Neural progenitor cell (in vitro differentiated cells): ENCODE measurements at places on chromosomes 7 and 10. TPM values are rescaled to one million over a fixed set of nuclear protein-coding genes. Genes with fewer than 3 reads are reported as not detected.

GRCh38 chr7:47952224-47952623 is 4.0 kb upstream of the PKD1L1 start:
- H3K36me3 ChIP-seq: peaks cover 5% of the 10 kb centered on the region
- H3K4me1 ChIP-seq: no peaks in the 10 kb centered on the region
- H3K27ac ChIP-seq: no peak overlapping the region
- no peak overlapping the region for H3K4me3 ChIP-seq
- no peaks in the 10 kb centered on the region for H3K27me3 ChIP-seq

The IMPDH1 gene
- total RNA-seq: 17.0 and 30.8 TPM in 2 replicates

The GIMAP7 gene
- not detected in 2 replicates for total RNA-seq

DNA sequence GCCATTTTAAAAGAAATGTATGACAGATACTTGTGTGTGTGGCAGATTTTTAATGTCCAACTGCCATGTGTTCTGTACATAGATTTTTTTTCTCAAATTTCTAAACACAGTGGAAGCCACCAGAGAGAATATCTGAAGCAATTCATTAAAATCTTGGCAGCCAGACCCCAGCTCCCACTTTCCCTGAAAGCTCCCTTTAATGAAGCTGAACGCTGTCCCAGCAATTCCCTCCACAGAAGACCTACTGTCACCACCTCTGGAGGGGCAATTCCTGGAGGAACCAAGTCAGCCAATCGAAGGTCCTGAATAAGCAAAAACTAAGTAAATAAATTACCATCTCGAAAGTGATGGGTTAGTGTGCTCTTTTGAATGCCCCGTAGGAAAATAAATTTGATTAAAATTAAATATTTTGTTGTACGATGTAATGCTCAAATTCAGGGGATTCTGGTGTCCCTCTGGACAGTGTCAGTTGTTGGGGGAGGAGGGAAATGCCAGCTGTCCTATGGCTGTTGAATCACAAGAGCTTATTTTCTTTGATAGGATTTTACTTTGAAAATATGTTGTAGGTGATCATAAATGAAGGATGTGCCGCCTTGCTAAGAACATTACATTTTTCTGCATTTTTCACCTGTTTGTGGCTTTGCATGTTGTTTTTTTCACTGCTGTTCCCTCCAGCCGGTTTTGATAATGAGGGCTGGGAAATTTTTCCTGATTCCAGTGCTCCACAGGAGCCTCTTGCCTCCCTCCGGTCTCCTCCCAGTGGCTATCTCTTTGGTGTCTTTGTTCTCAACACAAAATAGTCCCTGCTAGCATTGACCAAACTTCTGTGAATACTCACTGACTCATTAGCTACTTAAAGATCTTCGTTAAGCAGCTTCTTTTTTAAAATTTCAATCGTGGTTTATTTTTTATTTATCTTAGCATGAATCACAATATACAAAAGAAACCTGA is 9.2 kb upstream of the GSAP start:
- H3K27ac ChIP-seq: peak overlapping the region; percentile 94
- peaks cover 65% of the 10 kb centered on the region for H3K4me1 ChIP-seq
- no peaks in the 10 kb centered on the region for H3K36me3 ChIP-seq
- no peaks in the 10 kb centered on the region for H3K27me3 ChIP-seq
- H3K4me3 ChIP-seq: peak overlapping the region; percentile 35

- no peak overlapping the region for H3K27ac ChIP-seq
- H3K4me3 ChIP-seq: no peak overlapping the region
- no peaks in the 10 kb centered on the region for H3K27me3 ChIP-seq
- DNase-seq: no peak
Observed at GRCh38 chr10:87966459-87966858, 103.0 kb downstream of the PTEN start.

DNA sequence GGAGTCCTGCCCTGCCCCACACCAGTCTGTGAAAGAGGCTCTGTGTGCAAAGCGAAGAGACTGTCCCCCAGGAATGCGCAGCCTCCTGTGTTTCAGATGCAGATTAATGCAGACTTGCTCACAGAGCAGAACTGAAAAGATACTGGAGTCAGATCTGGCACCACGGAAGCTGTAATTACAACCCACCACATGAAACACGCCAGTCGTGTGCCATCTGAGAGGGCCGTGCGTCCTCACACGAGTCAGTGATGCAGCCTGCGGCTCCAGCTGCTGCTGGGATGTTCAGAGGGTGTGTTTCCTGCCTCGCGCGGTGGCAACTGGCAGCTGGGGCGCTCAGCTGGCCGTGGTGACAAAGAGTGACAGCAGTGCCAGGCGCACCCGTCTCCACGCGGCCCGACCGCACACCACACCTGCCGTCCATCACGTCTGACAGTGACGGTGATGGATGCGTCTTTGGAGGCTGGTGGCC is 50.0 kb downstream of the NKX6-2 start:
- no peak overlapping the region for H3K4me3 ChIP-seq
- H3K27me3 ChIP-seq: peaks cover 13% of the 10 kb centered on the region
- H3K36me3 ChIP-seq: no peaks in the 10 kb centered on the region
- no peak overlapping the region for H3K27ac ChIP-seq

GRCh38 chr10:101301111-101301731 is 52.7 kb upstream of the BTRC start:
- no peaks in the 10 kb centered on the region for H3K36me3 ChIP-seq
- H3K4me1 ChIP-seq: peaks cover 38% of the 10 kb centered on the region
- H3K4me3 ChIP-seq: no peak overlapping the region
- H3K27ac ChIP-seq: no peak overlapping the region
- DNase-seq: peak; percentile 66

DNA sequence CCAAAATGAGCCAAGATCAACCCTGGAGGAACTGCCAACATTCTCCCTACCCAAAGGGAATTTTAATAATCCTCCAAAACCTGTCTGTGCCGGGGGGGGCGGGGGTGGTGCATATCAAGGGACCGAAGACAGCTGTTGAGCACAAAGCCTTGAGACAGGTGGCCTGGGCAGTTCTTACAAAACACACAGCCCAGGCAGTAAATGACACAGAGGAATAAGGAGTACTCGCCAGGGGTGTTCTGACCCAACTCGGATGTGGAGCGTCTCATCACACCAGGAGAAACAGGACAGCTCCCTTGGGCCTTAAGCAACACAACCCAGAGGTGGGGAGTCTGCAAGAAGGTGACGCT is 35.6 kb downstream of the PLAC9 start:
- no peaks in the 10 kb centered on the region for H3K27me3 ChIP-seq

The PNLIPRP3 gene
- total RNA-seq: not detected in 2 replicates

The MBLAC1 gene
- total RNA-seq: 1.6 and 2.7 TPM in 2 replicates

DNA sequence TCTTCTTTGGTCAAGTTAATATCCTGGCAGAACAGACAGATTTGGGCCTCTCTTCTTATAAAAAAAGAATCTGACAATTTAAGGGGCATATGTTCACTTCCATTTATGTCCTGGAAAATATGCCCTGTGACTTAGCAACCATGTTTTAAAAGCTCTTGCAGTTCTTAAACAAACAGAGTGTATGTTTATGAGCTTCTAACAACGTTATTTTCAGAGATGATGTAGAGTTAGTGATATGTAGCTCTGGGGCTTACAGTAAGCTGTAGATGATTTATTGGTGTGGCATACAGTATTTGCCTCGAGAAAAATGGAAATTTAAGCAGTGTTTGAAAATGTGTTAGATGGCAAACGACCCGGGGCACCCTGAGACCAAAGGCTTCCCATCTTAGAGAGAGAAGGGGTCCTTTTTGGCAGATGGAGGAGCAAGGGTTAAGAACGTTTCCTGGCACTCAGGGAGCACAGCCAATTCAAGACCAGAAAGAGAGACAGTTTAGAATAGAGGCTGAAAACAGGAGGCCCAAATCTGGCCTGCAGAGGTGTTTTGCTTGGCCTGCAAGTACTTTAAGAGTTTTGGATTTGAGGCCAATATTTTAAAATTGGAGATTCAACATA is 397.5 kb downstream of the KCNMA1 start:
- no peaks in the 10 kb centered on the region for H3K36me3 ChIP-seq
- DNase-seq: no peak
- H3K4me3 ChIP-seq: no peak overlapping the region
- H3K27ac ChIP-seq: no peak overlapping the region

The CNPY4 gene
- total RNA-seq: 25.8 and 26.7 TPM in 2 replicates

The SFRP5 gene
- not detected in 2 replicates for total RNA-seq

The HTR7 gene
- total RNA-seq: 0.19 TPM in 1 of 2 replicates, not detected in the other
